ENCODE measurements at places on chromosomes 1 and 21.

GRCh38 chr21:26956216-26956615 is 10.7 kb downstream of the ADAMTS5 start:
- DNase-seq, result no peak

GRCh38 chr21:46031484-46031883 is 49.9 kb downstream of the COL6A1 start:
- no peak for DNase-seq

GRCh38 chr21:42219606-42220137 is 732 bp downstream of the ABCG1 start:
- no peak for DNase-seq

GRCh38 chr1:202565890-202566602 is 144.2 kb downstream of the SYT2 start:
- DNase-seq, result no peak

GRCh38 chr1:66282343-66282852 is 251.6 kb upstream of the SGIP1 start:
- peak; percentile 82 for DNase-seq

Data from AG04449 (cell line).